GM10248 (cell line): ENCODE measurements at places on chromosomes 2 and 18.
A peak's percentile ranks its signal among the peaks of the same experiment; 100 is the strongest.

- DNase-seq, result no peak
Measured at GRCh38 chr18:53153281-53153680, 813.3 kb downstream of the DCC start.

GRCh38 chr2:218130377-218130776, 4.5 kb downstream of the CXCR2 start:
- DNase-seq, result no peak

DNA sequence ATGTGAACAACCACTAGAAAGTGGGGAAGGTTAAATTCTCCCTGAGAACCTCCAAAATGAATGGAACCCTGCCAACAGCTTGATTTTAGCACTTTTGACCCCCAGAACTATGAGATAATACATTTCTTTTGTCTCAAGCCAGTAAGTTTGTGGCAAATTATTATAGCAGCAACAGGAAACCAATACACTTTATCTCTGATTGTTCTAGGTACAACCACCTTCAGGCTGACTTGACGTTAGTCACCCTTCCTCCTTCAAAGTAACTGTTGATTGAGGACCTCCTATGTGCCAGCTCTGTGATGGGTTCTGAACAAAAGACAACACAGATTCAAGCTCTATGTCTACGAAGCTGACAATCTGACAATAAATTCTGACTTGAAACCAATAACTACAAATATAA, 318.9 kb downstream of the NCKAP5 start:
- no peak for DNase-seq

- DNase-seq, result no peak
Measured at GRCh38 chr18:46562674-46563192, 94.3 kb downstream of the LOXHD1 start.

- DNase-seq, result no peak
Measured at GRCh38 chr2:239526666-239527415, 126.0 kb upstream of the HDAC4 start.

- no peak for DNase-seq
Measured at GRCh38 chr2:5740053-5740452, 47.9 kb downstream of the SOX11 start.

GRCh38 chr2:168255866-168256265, 8.5 kb upstream of the STK39 start:
- no peak for DNase-seq

GRCh38 chr18:73879766-73880165, 267.9 kb downstream of the FBXO15 start:
- DNase-seq, result no peak

DNA sequence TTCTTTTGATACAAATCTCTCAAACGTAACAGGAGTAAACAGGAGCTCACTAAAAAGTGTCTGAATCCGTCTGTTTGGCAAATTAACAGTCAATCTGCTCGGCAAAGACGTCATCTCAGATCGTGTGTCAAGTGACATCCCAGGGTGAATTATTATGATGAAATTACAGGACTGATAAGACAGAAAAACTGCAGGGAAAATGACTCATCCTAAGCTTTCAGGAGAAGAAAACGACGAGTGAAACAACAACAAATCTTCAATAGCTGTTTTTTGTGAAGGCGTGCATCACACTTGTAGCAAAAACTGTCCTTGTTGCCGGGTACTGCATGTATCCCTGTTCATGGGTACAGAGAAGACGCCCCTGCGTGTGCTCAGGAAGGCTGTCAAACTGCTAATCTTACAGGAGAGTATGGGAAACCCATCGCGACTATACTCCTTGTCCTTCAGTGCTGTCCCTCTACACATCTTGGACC, 24.9 kb downstream of the EPB41L3 start:
- DNase-seq, result no peak

GRCh38 chr2:217357886-217358620, 498.2 kb upstream of the TNP1 start:
- no peak for DNase-seq

- peak; percentile 66 for DNase-seq
Measured at GRCh38 chr2:197710424-197711042, 5.4 kb downstream of the MARS2 start.

- no peak for DNase-seq
Measured at GRCh38 chr18:60053747-60054304, 154.0 kb downstream of the PMAIP1 start.

GRCh38 chr2:175880-176820, 87.7 kb downstream of the SH3YL1 start:
- no peak for DNase-seq

- DNase-seq, result peak; percentile 84
Measured at GRCh38 chr2:43219383-43220228, 6.8 kb downstream of the ZFP36L2 start.

DNA sequence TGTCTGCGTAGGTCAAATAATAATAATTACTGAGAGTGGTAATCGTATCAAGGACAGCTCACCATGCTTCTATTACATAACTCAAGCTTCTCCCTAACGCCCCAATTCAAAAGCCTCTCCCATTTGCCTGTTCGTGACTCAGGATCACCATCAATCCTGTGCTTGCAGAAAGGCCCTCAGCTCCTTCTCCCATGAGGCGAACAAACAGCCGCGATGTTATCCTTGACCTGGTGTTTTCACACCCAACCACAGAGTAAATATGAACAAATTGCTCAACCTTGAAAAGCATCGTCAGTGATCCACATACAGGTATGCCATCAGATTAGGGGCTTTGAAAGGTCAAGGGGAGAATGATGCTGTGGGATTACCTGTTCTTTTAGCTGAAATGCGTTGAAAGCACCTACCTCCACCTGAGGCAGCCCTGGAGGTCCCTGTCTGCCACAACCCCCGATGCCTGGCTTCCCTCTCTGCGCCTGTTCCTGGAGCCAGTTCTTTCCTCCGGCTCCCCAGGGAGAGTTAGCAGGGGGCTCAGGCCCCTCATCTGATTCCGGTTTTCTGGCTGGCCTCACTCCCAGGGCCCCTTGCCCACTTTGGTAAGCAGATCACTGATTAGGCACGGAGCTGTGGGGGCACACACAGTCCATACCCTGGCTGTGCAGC, 39.1 kb upstream of the ODC1 start:
- no peak for DNase-seq

- DNase-seq, result no peak
Measured at GRCh38 chr2:69180227-69180626, 167.2 kb downstream of the ANTXR1 start.

- DNase-seq, result peak; percentile 40
Measured at GRCh38 chr18:78875016-78875777, 104.4 kb upstream of the SALL3 start.

- no peak for DNase-seq
Measured at GRCh38 chr2:222795450-222796357, 65.1 kb upstream of the ACSL3 start.

- no peak for DNase-seq
Measured at GRCh38 chr2:171208657-171209056, 48.0 kb upstream of the TLK1 start.

DNA sequence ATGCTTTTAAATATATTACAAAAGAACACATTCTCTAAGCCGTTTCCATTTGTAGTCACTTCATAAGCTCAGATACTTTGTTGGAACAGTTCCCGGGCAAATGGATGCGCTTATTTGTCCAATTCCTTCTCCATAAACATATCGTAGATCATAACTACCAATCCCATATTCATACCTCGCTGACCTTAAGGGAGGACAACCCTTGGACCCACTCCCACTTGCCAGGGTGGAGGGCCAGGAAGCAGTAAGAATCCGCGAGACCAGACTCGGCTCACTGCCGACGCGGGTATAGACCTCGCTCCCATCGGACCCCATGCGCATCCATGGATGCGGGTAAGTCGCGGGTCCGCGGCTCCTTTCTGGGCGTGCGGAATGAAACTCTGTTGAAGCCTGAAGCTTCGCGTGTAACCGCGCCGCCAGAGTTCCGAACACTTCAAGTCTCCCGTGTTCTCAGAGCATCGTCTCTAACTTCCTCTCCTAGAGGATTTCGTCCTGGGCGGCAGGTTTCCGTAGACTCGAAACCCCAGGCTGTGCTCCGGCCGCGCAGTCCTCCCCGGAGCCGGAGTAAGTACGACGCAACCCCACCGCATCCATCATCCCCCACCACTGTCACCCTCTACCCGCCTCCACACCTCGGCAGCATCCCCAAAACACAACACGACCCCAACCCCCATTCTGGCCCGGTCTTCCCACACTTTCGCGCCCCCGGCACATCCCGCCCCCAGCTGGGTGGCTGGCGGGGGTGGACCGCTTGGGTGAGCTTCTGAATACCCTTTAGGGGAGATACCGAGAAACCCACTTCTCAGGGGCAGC, 1.1 kb downstream of the DSC3 start:
- peak; percentile 23 for DNase-seq

GRCh38 chr18:69872661-69873060, 75.0 kb downstream of the CD226 start:
- DNase-seq, result no peak

DNA sequence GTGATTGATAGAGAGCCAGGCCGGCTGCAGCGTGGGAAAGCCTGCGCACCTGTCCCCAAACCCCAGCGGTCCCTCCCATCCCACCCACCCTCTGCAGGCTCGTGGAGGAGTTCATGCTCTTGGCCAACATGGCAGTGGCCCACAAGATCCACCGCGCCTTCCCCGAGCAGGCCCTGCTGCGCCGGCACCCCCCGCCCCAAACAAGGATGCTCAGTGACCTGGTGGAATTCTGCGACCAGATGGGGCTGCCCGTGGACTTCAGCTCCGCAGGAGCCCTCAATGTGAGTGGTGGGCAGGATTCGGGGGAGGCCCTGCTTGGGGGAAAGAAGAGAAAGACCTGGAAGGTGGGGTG, 48.9 kb upstream of the ALPP start:
- DNase-seq, result no peak

GRCh38 chr18:46319783-46320182, 215.6 kb downstream of the HAUS1 start:
- DNase-seq, result no peak

DNA sequence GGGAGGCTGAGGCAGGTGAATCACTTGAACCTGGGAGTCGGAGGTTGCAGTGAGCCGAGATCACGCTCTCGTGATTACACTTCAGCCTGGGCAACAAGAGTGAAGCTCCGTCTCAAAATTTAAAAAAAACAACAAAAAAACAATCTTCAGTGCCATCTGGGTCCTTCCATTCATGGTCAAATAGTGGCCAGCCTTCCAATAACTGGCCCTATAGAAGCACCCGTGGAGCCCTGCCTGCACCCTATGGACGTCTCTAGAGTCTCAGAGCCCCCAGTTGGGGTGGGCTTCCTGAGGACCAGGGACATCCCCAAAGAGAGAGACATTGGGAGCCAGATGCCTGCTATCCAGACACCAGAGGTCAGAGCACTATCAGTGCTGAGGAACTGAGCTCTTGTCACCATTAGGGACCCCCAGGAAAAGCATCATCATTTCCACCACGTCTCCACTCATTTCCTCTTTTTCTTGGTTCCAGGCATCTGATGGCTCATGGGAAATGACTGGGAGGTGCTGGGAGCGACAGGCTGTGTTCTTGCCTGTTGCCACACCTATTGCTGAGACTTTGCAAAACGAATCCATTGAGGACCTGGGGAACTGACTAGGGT, 9.4 kb downstream of the NEU2 start:
- DNase-seq, result no peak

GRCh38 chr18:36322408-36322728, 24.9 kb downstream of the FHOD3 start:
- DNase-seq, result no peak

DNA sequence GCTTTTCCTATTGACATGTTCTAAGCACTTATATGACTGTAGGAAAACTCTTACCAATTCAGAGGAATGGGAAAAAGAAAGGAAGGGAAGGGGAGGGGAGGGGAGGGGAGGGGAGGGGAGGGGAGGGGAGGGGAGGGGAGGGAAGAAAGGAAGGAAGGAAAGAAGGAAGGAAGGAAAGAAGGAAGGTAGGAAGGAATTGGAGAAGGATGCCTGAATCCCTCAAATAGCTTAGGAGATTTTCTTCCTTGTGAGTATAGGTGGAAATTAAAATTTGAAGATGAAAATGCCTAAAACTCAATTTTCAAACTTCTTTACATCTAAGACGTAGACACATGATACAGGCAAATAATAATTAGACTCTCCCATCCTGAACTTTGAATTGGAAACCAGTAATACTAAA, 463.1 kb downstream of the SATB2 start:
- DNase-seq, result no peak

- DNase-seq, result no peak
Measured at GRCh38 chr2:128732976-128733431, 414.3 kb upstream of the HS6ST1 start.

DNA sequence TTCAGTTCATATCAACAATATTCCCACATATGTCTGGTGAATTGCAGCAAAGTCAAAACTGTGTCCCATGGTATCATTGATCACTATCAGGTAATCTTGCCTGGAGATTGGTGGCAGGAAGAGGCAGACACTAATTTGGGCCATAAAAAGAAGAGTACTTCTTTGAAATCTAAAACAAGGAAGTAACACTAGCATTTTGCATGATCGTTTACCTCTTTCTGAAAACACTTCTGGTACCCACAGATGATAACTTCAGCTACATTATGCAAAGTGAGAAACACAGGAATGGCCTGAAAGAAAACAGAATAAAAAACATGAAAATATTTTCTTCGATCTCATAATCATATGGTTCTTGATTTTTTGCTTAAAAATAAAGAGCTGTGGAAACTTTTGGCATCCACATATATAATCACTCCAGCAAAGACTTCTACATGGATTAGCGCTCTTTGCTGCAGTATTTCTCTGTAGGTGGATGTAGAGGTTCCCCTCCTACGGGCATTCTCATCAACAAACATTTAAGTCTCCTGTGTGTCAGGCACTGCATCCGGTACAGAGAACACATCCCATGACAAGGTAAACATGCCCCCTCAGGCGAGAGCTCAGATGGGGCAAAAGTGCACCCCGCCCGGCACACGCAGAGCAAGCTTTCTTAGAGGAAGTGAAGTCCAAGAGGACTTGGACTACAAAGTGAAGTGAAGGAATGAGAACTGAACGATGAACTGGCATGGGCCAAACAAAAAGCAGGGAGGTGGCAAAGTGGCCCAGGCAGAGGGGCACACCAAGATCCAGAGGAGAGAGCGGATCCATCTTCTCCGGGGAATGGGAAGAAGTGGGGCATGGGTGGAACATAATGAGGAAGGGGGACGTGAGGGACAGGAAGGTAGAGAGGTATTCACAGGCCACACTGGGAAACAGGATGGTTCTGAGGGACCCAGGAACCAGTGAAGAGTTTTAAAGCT, 68.0 kb upstream of the RIOK3 start:
- peak; percentile 32 for DNase-seq

- DNase-seq, result no peak
Measured at GRCh38 chr2:240974771-240975572, 23.4 kb upstream of the SNED1 start.

DNA sequence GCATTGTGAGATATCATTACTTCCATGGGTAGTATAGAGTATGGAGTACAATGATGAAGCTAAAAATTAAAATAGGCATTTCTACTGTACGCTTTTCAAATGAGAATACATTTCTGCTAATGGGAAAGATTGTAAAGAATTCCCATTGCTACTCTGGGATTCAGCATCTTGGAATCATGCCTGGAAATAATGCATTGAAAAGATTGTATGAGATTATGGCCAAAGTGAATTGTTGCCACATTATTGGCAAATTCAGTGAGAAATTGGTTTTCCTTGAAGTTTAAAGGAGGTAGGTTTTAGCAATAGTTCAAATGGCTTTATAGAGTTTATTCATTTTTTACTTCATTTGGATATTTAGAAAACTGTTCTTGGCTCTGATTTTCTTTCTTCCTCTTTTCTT, 157.9 kb downstream of the GULP1 start:
- DNase-seq, result no peak

- DNase-seq, result no peak
Measured at GRCh38 chr2:180695586-180696401, 284.6 kb upstream of the UBE2E3 start.
